ENCODE measurements at places on chromosomes 7 and 10.

DNA sequence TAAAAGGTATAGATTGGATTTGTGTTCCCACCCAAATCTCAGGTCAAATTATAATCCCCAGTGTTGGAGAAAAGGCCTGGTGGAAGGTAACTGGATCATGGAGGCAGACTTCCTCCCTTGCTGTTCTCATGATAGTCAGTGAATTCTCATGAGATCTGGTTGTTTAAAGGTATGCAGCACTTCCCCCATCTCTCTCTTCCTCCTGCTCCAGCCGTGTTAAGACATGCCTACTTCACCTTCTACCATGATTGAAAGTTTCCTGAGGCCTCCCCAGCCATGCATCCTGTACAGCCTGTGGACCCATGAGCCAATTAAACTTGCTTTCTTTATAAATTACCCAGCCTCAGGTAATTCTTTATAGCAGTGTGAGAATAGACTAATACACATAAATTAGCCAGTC is 39.1 kb downstream of the HTR7 start:
- H3K27me3 ChIP-seq = peaks cover 16% of the 10 kb centered on the region
- H3K4me3 ChIP-seq = no peak overlapping the region
- H3K36me3 ChIP-seq = no peaks in the 10 kb centered on the region
- H3K4me1 ChIP-seq = no peaks in the 10 kb centered on the region
- DNase-seq = no peak

DNA sequence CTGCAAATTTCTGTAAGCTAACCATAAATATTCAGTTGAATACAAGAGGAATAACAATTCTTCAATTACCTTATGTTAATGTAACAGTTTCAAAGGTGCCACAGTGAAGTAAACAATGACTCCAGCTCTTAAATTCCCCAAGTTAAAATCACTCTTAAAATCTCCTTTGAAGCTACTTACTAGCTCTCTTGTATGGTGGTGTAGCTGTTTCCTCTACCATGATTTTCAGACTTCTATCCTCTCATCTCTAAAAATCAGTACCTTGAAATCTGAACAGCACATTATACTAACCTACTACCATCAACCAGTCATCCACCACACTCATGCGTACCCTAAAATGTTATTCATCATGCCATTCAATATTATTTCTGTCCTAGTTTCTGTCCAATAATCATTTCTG is 29.6 kb downstream of the JMJD1C start:
- H3K4me1 ChIP-seq = peaks cover 18% of the 10 kb centered on the region
- H3K4me3 ChIP-seq = no peak overlapping the region
- H3K27me3 ChIP-seq = no peaks in the 10 kb centered on the region
- peaks cover 2% of the 10 kb centered on the region for H3K36me3 ChIP-seq

- DNase-seq = no peak
- no peak overlapping the region for H3K4me3 ChIP-seq
- no peaks in the 10 kb centered on the region for H3K4me1 ChIP-seq
- peaks cover 6% of the 10 kb centered on the region for H3K27me3 ChIP-seq
- no peaks in the 10 kb centered on the region for H3K36me3 ChIP-seq
- H3K27ac ChIP-seq = no peak overlapping the region
These were observed 81.3 kb downstream of the NRCAM start for GRCh38 chr7:108374899-108375298.

- no peaks in the 10 kb centered on the region for H3K27me3 ChIP-seq
- DNase-seq = no peak
- no peaks in the 10 kb centered on the region for H3K4me1 ChIP-seq
- no peak overlapping the region for H3K27ac ChIP-seq
These were observed 161.0 kb downstream of the TEX36 start for GRCh38 chr10:125521721-125522680.

GRCh38 chr7:46214526-46214925 is 293.5 kb upstream of the IGFBP3 start:
- H3K27ac ChIP-seq = no peak overlapping the region
- peaks cover 3% of the 10 kb centered on the region for H3K27me3 ChIP-seq
- no peak overlapping the region for H3K4me3 ChIP-seq
- no peaks in the 10 kb centered on the region for H3K36me3 ChIP-seq
- DNase-seq = no peak
- H3K4me1 ChIP-seq = no peaks in the 10 kb centered on the region

Data from activated B cell treated with CpG ODN at 0.5 μM for 24 hours (primary cell).